EL (cell line): ENCODE measurements at places on chromosomes 6 and 20.

- no peak for DNase-seq
Measured at GRCh38 chr6:56814802-56815201, 140.1 kb upstream of the BEND6 start.

GRCh38 chr6:30188541-30188940 is 24.7 kb downstream of the TRIM26 start:
- no peak for DNase-seq

DNA sequence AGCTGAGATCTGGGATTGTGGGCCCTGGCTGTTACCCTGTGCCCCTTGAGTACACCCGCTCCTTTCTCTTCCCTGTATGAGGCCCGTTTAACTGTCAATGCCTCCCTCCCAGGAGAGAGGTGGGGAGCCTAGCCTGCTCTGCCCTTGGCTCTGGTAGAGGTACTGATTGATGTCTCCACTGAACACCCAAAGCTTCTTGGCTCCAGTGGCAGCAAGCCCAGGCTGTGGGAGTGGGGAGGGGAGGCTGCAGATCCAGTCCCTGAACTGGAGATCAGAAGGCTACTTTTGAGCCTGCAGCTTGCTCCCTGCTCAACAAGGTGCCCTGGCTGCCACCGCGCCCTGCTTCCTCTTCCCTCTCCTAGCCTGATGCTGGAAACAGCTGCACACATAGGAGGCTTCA is 7.5 kb downstream of the LRRC73 start:
- no peak for DNase-seq

GRCh38 chr20:34123309-34123708 is 11.3 kb upstream of the EIF2S2 start:
- no peak for DNase-seq

GRCh38 chr6:139655783-139656705 is 281.6 kb upstream of the CITED2 start:
- no peak for DNase-seq

DNA sequence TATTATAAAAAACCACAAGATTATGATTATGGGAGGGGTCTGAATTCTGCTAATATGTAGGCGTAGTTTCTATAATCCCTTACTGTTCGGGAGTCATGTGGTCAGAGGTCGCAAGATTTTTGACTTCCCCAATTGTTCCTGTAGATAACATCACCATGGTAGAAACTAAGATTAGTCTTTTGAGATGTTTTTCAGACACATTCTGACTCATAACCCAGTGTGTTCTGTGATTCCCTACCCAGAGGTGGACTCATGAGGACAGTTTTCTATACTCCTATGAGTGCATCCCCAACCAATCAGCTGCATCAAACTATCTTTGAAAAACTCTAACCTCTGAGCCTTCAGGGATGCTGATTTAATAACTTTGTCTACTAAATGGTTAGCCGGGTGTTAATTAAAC is 175.5 kb downstream of the RFPL4B start:
- no peak for DNase-seq

GRCh38 chr6:18412068-18412467 is 24.9 kb downstream of the RNF144B start:
- no peak for DNase-seq

- DNase-seq = peak; percentile 34
Measured at GRCh38 chr6:141033101-141033500, 1099.6 kb upstream of the GJE1 start.

DNA sequence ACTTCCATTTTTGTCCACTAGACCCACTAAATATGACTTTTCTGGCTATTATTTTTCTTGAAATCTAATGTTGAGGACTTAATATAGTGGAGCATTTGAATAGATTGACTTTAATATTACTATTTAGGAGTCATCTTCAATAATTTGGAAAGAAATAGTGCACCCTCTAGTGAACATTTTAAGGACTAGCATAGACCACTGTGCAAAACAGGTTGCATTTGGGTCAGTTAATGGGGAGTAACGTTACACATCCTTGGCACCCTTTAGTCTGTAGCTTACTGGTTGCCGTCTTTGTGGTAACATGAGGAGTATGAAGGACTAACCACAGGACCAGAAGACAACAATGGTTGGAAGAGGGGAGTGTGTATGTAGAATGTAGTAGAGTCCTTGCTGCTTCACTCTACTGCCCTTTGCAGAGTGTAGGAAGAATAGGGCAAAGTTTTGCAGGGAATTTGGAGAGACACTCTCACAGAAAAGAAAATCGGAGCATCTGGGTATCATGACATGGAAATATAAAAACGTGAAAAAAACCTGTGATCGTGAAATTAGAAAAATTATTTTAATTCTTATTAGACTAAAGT is 25.2 kb downstream of the RFPL4B start:
- peak; percentile 28 for DNase-seq

DNA sequence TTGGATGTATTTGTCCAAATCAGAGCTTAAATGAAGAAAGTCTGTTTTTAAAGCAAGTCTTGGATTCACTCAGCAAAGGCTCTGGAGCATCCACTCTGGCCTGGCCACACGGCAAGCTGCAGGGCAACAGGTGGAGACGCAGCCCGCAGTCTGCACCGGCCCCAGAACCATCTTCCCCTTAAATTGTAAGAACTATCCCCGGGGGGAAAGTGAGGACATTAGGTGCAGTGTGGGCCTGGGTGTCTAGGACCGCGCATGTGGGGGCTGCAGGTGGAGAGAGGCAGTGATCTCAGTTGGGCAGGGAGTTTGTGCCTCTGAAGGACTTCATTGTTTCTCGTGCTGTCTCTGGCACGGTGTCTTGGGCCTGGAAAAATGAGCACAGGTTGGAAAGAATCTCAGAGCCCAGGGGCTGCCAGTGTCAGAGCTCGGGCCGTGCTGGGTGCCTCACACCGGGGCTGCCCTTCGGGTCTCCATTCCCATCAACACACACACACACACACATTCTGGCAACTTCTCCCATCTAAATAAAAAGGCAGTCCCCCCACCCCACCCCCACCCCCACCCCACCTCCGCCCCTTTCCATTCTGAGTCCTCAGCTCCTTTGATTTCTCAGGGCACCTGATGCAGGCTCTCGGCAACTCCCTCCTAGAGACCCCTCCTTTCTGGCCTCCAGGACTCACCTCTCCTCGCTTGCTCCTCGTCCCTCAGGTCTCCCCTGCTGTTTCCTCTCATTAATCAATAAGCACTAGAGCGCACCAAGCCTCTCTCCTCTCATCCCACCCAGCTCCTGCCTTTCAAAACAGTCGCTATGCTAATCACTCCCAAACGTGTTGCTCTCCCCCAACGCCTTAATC is 48.4 kb downstream of the FOXF2 start:
- DNase-seq = no peak

- peak; percentile 93 for DNase-seq
Measured at GRCh38 chr6:73236144-73236750, 11.0 kb upstream of the KHDC1L start.

GRCh38 chr6:140773276-140773675 is 1359.4 kb upstream of the GJE1 start:
- no peak for DNase-seq

GRCh38 chr6:16359563-16359962 is 121.2 kb downstream of the GMPR start:
- DNase-seq = no peak

DNA sequence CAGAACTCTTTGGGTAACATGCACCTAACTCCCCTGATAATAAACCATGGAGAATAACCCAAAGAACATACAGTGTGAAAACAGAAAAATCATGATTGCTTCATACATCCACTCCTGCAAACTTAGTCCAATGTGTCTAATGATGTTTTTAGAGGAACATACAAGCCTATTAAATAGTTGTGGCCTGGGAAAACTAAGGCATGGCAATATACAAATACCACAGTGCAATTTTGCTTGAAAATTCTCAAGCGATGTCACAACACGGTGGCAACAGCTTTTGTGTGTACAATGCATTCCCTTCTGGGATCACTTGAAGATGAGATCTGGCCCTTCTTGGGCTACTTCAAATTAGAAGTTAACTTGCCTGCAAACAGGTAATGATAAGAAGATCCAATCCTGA is 16.7 kb downstream of the MAP3K5 start:
- peak; percentile 43 for DNase-seq

DNA sequence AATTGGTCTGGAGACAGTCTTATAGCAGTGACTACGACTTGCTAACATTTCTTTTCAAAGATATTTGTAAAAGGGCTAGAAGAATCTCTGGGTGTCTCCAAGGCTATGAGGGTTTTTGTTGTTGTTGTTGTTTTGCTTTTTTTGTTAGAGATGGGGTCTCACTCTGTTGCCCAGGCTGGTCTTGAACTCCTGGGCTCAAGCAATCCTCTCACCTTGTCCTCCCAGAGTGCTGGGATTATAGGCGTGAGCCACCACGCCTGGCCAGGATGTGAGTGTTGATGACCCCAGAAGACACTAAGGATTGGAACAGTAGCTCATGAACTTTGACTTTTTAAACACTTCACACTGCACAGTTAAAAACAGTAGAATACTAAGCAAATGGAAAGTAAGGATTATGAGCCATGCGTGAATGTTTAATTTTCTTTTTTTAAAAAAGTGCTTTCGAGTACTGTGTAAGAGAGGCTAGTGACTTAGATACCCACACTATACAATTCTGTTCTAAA is 76.4 kb downstream of the GCNT2 start:
- no peak for DNase-seq
